Stimulated activated CD8-positive, alpha-beta memory T cell treated with anti-CD3 and anti-CD28 coated beads, Interleukin-4, amount 100 ng/mL, for 4 hours (primary cell): ENCODE measurements at places on chromosomes 6 and 20.

- DNase-seq = no peak
Measured at GRCh38 chr20:23161968-23162696, 76.0 kb upstream of the CD93 start.

DNA sequence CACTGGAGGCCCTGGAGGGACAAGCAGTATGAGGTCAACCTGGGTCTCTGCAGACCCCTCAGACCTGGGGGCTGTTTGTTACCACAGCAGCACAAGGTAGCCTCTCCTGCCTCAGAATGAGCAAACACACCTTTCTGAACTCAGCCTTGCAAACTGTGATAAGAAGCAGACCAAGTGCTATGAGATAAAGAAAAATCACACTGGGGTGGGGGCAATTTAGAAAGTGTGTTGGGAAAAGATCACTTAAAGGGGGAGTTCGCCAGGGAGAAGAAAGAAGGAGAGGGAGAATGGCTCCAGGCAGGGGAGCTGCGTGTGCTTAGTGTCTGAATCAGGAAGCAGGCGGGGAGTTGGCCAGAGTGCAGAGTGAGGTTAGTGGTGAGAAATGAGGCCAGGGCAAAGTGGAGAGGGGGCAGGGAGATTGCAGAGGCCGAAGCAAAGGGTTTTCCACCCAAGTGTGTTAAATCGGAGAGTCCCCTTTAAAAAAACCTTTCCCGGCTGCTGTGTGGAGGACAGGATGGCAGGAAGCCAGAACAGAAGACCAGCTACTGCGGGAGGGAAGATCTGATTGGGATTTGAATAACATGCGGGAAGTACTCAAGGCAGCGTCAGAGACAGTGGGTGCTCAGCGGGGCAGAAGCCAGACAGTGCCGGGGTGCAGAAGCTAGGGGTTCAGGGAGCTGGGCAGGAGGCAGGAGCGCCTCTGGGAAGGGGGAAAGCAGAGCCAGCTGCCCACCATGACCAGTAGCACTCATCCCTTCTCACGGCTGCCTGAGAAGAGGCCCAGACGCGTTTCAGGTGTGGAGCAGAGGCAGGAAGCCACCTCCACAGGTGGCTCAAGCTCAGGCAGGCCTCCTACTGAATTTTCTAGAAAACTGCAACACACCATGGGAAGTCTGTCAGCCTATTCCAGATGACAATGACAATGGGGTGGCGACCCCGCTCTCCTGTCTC lies 9.0 kb downstream of the ADA start:
- DNase-seq = no peak

- DNase-seq = no peak
Measured at GRCh38 chr6:159429433-159429832, 260.2 kb downstream of the FNDC1 start.

DNA sequence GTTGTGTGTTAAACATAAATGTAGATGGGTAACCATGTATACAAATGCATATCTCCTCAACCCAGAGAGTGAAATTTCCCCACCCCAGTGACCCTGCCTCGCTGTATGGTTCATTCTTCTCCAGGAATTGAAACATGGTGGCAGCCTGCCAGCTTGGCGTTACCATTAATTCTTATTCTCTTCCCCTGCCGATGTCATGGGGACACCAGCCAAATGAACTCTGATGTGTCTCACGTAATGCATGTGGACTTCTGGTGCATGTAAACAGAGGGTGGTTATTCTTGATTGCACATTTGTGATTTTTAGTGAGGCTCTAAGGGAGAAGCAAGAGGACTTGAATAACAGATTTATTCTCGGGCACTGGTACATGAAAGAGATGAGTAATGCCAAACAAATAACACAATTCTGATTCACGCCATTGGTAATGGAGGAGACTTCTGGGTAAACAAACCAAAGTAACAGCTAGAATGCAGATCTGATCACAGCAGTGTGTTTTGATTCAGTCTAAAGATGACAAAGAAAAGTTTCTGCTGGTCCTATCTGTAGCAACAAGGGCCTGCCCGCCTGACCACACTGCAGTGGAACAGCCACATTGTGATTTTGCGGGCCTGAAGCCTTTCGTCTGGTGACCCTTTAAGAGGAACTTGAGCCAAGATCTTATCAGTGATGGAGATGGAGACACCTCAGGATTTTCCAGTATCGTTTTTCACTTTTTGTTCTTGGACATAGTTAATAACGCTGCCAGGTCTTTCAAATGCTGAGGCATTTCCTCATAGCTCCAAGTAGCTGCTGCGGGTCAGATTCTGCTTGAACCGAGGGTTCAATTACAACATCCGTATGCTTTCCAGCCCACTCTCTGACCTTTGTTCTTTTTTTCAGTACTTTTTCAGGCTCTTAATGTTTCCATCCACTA lies 171.8 kb upstream of the AKAP12 start:
- no peak for DNase-seq

GRCh38 chr6:390914-391558 lies 516 bp upstream of the IRF4 start:
- no peak for DNase-seq

GRCh38 chr20:31587545-31588389 lies 17.3 kb upstream of the ID1 start:
- no peak for DNase-seq

GRCh38 chr20:45405571-45406259 lies 2.4 kb upstream of the DBNDD2 start:
- no peak for DNase-seq

GRCh38 chr20:1786486-1786885 lies 108.7 kb upstream of the SIRPA start:
- no peak for DNase-seq

GRCh38 chr20:8518878-8519277 lies 386.8 kb downstream of the PLCB1 start:
- DNase-seq = no peak

DNA sequence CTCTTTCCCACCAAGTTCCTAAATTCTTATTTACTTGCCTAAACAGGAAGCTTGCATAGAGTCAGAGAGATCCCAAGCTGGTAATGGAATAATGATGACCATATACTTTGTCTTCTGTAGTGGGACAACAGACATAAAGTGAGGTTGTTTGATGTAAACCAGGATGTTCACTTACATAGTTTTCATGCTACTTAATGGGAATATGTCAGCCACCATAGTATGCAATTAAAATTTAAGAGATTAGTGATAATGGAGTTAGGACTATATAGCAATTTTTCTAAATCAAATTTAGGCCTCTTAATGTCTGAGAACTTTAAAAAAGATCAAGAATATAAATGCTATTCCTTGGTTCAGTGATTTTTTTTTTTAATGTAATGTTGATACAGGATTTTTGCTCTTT lies 180.6 kb downstream of the BCKDHB start:
- no peak for DNase-seq

DNA sequence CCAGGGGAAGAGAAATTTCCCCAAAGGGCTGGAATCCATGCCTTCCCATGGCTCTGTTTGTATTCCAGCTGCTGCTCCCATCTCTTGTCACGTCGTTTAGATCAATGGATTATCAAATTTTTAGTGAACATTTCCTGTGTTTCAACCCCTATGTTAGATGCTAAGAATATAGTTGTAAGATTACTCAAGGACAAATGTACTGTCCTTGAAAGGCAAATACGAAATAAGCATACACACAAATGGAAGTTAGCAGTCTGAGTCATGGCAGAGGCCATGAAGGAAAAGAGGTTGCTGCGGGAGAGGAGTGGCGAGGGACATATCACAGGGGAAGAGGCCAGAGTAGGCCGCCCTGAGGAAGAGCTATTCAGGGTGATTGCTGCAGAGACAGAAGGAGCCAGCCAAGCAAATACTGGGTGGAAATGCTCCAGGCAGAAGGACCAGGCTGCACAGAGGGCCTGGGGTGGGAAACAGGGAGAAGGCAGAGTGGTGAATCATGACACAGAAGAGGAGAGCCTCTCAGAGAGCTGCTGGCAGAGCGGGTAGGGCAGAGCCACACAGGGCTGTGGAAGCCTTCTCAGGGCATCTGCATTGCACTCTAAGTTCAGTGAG lies 219.2 kb upstream of the LRFN2 start:
- no peak for DNase-seq

- DNase-seq = no peak
Measured at GRCh38 chr6:106611030-106611429, 18.3 kb downstream of the RTN4IP1 start.

DNA sequence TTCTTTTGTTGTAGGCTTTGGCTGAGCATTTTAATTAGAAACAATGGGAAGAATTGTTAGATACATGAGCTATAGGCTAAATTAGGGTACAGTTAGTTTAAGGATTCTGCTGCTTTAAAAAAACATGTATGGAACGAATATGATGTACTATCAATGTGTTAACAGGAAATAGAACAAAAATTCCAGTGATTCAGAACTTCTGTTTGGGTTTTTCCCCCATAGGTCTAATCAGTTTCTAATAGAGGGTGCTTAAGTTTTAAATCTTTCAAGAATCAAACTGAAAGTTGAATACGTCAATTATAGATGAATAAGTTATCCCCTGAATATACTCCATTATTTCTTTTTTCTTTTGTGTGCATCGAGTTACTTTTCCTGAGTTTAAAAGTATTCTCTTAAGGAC lies 1.9 kb downstream of the TAB2 start:
- no peak for DNase-seq

DNA sequence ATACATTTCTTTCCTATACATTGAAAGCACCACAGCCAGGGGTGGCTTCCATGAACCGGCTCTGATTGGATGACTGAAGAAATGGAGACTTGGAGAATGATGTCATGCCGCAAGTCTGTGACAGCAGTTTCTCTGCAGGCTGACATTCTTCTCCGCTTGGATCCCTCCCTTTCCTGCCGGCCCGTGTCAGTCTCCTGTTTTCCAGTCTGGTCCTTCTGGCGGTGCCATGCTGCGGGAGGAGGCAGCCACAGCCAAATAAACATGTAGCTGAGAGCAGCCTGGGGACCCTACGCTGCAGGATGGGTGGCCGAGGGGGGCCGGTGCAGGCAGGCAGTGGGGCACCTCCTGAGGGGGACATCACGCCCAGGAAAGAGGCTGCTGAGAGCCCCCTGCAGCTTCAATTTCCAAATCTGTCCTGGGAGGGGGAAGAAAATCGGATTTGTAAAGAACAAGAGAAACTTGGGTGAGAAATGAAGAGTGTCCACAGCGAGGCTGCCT lies 178.0 kb downstream of the TAF4 start:
- DNase-seq = no peak

- no peak for DNase-seq
Measured at GRCh38 chr6:7692453-7692784, 33.5 kb upstream of the BMP6 start.

DNA sequence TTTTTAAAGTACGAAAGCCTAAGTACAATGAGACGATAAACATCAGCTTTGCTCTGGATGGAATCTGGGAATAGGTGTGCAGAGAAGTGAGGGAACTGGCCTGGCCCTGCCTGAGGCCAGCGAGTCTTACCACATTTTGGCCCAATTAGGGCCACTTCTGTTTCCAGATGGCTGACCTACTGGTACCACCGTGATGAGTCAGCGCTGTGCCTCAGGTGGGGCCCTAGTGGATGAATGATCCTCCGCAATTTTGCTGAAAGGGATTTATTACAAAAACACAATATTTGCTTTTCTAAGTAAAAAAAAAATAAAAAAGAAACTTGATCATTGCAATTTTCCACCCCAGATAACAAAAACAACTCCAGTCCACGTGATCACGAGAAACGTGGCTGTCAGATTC lies 22.5 kb downstream of the INSM1 start:
- DNase-seq = no peak

- no peak for DNase-seq
Measured at GRCh38 chr20:32780749-32781655, 18.8 kb downstream of the DNMT3B start.

DNA sequence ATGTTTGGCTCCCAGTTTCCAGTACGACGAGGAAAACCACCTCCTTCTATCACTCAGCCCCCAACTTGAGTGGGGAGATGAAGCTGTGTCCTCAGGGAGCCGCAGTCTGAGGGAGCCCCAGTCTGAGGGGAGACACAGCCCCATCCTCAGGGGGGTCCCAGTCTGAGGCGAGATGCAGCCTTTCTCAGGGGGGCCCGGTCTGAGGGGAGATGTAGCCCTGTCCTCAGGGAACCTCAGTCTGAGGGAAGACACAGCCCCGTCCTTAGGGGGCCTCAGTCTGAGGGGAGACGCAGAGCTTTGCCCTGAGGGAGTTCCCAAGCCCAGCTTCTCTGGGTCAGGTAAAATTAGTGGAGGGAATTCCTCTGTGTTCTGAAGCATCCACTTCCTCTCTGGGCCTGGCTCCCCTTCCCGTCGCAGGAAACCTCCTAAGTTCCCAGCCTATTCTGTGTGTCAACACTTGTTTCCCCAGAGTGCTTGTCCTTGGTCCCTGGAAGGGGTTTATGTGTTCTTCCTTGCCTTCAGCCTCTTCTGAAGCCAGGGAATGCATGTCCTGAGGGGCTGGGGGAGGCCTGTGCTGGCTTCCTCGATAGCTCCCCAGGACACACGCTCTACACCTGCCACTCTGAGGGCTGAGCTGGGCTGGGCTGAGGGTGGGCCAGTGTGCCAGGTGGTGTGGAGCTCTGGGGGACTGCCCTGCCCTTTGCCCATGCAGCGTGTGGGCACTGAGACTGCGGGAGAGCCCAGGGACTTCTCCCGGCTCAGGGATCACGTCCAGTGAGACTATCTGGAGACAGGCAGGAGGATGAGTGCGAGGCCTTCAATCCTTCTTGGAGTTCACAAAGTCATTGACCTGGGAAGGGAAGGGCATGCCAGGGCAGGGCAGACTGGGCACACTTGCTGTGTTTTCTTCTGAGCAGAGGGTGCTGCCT lies 55.4 kb downstream of the VEGFA start:
- no peak for DNase-seq

DNA sequence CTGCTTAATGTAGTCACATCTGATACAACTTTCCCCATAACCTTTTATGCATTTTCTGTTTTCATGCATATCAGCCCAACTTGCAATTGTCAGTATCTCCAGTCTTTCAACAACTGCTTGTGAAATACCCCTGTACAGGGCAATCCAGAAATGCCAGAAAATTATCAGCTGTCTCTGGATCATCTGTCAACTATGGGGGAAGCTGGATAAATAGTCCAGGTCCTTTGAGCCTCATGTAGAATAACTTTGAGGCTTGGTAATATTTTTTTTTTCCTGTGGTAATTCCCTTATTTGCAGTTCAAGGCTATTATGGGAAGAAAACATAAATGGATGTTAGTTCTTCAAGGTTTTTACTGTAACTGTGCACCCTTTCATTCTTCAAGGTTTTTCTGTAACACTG lies 6.2 kb downstream of the DEFB125 start:
- DNase-seq = no peak

DNA sequence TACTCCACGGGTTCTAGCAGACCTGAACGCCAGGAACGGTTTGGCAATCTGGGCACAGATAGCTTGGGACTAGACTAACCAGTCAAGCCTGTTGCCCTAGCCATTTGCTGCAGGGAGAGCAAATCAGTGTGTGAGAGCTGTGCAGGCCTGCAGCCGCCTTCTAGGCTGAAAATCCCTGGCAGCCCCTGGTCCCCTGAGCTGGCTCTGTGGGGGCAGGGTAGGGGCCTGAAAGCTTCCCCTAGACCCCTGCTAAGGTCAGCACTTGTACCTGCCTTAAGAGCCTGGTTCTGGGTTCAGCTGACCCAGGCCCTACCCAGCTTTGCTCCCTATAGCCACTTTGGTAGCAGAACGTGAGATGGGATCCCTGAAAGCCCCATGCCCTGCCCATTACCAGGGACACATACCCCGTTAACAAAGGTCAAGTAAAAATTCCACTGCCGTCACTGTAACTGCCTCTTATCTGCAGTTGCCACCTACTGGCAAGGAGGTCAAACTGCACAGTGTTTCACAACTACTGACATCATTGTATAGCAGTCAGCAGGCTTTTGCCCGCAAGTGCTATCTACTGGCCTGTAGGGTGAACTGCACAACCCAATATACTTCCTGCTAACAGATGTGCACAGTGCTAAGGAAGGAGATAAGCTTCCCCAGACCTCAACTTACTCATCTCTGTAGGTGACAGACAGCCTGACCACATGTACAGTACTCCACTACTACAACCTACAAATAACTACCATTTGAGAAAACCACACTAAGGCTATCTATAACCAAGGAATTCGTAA lies 95.1 kb upstream of the OLIG3 start:
- peak; percentile 9 for DNase-seq
